Activated CD4-positive, alpha-beta T cell treated with anti-CD3 and anti-CD28 coated beads for 36 hours (primary cell): ENCODE measurements at places on chromosomes 4 and X. TPM values are rescaled to one million over a fixed set of nuclear protein-coding genes. Genes with fewer than 3 reads are reported as not detected.

DNA sequence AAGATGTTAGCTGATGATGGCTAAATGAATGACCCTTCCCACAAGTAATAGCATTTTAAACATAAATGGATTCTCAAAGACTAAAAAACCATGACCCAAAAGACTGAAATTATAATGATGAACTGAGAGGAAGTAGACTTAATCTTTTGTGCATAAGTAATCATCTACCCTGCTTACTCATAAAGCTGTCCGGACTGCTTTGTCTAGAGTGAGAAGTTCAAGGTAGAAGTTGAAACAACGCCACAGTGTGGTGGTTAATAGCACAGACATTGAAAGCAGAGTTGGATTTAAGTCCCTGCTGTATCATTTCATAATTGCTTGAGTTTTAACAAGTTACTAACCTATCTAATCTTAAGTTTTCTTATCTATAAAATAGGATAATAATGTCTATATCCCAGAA lies 346.6 kb downstream of the CENPC start:
- DNase-seq: no peak
- H3K27me3 ChIP-seq: peaks cover 2% of the 10 kb centered on the region
- no peaks in the 10 kb centered on the region for H3K4me1 ChIP-seq
- no peak overlapping the region for H3K27ac ChIP-seq
- no peak overlapping the region for H3K4me3 ChIP-seq

RHOH gene
- total RNA-seq: 83.6 TPM

DNA sequence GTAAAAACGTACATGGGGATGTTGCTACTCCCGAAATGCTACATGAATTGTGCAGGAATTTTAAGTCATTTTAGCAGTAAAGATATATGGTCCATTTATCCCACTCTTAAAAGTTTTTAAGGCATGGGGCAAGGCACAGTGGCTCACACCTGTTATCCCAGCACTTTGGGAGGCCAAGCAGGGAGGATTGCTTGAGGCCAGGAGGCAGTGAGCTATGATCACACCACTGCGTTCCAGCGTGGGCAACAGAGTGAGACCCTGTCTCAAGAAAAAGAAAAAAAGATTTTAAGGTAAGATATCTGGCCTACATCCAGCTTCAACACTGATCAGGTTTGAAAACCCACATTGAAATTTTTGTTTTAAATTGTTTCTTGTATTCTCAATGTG lies 1.2 kb upstream of the SEC24D start:
- H3K4me3 ChIP-seq: peak overlapping the region; percentile 86
- no peak for DNase-seq
- H3K27ac ChIP-seq: no peak overlapping the region
- H3K4me1 ChIP-seq: peaks cover 28% of the 10 kb centered on the region
- H3K27me3 ChIP-seq: no peaks in the 10 kb centered on the region

DNA sequence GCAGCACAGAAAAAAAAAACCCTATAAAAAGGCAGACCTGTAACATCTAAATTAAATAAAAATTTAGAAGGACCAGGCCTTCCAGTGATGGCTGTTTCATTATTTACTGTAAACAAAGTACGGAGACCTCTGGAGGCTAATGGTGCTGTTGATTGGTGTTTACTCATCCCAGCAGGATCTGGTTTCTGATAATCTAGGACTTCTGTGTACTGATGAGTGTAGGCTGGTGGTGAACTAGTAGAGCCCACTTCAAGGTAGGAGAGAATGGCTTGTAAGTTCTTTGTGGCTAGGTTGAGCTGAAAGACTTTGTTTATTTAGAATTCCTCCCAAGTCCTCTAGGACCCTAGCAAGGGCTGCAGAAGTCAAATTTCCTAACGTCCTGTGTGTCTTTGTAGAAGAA lies 398.1 kb upstream of the PITX2 start:
- no peak for DNase-seq
- no peak overlapping the region for H3K4me3 ChIP-seq

- H3K27ac ChIP-seq: no peak overlapping the region
- DNase-seq: no peak
- H3K4me3 ChIP-seq: no peak overlapping the region
- no peaks in the 10 kb centered on the region for H3K36me3 ChIP-seq
Measured at GRCh38 chrX:108025954-108026600, 18.8 kb upstream of the VSIG1 start.

DNA sequence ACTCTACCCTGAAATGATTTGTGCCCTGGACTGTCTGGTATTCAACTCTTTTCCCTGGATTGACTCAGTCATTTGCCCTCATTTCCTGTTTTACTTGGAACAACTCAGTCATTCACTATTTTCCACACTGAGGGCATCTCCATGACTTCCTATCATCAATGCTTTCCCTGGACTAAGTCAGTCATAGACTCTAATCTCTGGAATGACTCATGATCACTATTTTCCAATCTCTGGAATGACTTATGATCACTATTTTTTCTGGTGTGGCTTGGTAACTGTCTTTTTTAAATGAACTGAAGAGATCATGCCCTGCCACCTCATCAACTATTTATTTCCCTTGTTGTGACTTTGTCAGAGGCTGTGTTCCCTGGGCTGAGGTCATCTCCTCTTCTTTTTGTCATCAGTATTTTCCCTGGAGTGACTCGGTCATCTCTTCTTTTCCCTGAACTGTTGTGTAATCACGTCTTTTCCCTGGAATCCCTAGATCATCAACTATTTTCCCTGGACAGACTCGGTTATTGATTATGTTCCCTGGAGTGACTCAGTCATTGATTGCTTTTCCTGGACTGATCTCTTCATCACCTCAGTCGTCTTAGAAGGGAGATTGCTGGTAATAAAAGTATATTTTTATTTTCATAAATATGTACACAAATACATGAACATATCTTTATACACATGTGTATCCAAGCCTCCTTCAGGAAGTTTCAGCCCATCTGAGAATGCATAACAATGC lies 327.1 kb upstream of the VCX start:
- H3K27ac ChIP-seq: no peak overlapping the region
- H3K36me3 ChIP-seq: no peaks in the 10 kb centered on the region
- no peak overlapping the region for H3K4me3 ChIP-seq

SMIM31 gene
- not detected for total RNA-seq

DNA sequence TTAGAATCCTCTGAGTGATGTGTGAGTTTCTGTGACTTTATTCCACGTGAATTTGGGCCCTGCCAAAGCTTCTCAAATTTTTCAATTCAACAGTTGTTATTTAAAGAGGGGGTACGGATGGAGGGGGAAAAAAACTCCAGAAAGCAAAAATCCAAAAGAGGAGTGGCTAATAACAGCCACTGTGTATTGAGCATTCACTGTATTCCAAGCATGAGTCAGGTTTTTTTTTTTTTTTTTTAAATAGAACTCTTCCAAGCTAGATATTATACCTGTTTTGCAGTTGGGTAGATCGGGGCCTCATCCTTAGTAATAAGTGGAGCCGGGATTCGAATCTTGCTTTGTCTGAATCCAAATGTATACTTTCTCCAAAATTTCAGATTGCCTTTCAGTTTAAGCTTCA lies 6.4 kb upstream of the RHOH start:
- H3K4me1 ChIP-seq: peaks cover 85% of the 10 kb centered on the region
- peak overlapping the region; percentile 93 for H3K27ac ChIP-seq

GRCh38 chrX:72694170-72694569 lies 19.9 kb downstream of the PHKA1 start:
- no peak overlapping the region for H3K27ac ChIP-seq
- H3K4me1 ChIP-seq: peaks cover 4% of the 10 kb centered on the region
- no peak overlapping the region for H3K4me3 ChIP-seq
- peaks cover 5% of the 10 kb centered on the region for H3K36me3 ChIP-seq
- DNase-seq: no peak

DNA sequence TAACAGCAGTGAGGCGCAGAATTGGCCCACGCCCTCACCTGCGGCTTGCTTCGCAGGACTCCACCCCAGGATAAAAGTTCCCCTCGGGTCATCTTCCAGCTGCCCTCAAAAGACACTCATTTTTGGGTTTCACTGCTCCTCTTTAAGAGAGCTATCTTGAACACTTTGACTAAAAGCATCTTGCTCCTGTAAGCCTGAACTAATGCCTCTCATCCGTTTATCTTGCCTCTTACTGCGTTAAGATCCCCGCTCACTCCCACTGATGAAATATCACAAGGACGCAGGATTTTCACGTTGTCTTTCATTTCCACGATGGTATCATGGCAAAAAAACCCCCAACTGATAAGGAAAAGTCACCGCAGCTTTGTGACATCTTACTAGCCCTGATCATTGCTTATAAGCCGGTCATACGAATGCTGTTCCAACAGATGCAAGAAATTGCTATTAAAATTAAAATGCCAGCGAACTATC lies 591 bp upstream of the ACSL4 start:
- peaks cover 21% of the 10 kb centered on the region for H3K4me1 ChIP-seq
- no peaks in the 10 kb centered on the region for H3K27me3 ChIP-seq
- H3K27ac ChIP-seq: peak overlapping the region; percentile 84
- no peak for DNase-seq

ZNF711 gene
- total RNA-seq: 0.90 TPM

DNA sequence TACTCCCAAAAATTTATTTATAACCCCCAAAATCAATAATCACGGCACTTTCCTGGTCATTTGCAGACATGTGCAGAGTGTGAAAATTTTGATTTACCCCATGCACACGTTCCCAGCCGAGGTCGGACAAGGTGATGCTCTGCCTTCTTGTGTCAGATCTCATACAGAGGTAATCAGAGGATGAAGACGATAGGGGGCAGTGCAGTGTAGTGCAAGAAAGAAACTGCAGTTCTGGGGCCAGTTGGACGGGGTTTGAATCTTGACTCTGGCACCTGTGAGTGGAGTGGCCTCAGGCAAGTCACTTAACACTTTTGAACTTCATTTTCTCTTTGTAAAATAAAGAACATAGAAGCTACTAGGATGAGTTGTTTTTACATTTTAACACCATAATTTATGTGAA lies 88.4 kb downstream of the FRMPD3 start:
- no peaks in the 10 kb centered on the region for H3K4me1 ChIP-seq
- H3K4me3 ChIP-seq: no peak overlapping the region
- H3K27ac ChIP-seq: no peak overlapping the region
- peak; percentile 60 for DNase-seq

NMU gene
- total RNA-seq: not detected

- peaks cover 24% of the 10 kb centered on the region for H3K4me1 ChIP-seq
- peak overlapping the region; percentile 28 for H3K4me3 ChIP-seq
- H3K27me3 ChIP-seq: no peaks in the 10 kb centered on the region
Measured at GRCh38 chrX:57289089-57289488, 2.6 kb downstream of the FAAH2 start.

DNA sequence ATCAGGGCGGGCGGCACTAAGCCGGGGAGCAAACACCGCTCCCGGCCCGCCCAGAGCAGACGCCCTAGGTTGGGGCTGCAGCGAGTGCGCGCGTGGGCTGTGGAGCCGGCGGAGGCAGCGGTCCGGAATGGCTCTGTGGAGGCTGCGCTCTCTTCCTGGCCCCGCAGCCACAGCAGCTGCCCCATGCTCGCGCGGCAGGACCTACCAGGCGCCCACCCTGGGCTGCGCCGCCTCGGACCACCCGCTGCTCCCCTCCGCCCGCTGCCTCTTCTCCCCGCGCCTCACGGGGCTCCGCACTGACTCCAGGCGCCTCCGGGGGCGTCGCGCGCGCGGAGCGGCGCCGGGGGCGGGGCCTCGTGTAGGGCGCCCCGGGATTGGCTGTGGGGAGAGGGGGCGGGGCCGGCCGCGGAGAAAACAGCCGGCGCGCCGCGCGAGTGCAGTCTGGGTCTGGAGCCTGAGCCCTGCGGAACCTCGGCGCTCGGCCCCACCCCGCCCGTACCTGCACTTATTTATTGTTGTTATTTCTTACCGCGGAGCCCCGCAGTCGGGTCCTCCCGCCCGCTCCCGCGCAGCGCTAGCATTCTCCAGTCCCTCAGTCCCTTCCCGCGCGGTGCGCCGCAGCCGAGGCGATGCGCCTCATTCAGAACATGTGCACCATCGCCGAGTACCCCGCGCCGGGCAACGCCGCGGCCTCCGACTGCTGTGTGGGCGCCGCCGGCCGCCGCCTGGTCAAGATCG lies at the start of gene RASL11B:
Gene RASL11B, plus strand, starts transcription at position 439 of the 738 bp plus-strand sequence. Its CDS starts 191 bp downstream, at position 630.
- H3K36me3 ChIP-seq: peaks cover 3% of the 10 kb centered on the region
- DNase-seq: peak; percentile 91
- H3K4me1 ChIP-seq: peaks cover 9% of the 10 kb centered on the region
- peak within 1 kb of the TSS; percentile 63 for H3K4me3 ChIP-seq

RNF128 gene
- total RNA-seq: not detected

DNA sequence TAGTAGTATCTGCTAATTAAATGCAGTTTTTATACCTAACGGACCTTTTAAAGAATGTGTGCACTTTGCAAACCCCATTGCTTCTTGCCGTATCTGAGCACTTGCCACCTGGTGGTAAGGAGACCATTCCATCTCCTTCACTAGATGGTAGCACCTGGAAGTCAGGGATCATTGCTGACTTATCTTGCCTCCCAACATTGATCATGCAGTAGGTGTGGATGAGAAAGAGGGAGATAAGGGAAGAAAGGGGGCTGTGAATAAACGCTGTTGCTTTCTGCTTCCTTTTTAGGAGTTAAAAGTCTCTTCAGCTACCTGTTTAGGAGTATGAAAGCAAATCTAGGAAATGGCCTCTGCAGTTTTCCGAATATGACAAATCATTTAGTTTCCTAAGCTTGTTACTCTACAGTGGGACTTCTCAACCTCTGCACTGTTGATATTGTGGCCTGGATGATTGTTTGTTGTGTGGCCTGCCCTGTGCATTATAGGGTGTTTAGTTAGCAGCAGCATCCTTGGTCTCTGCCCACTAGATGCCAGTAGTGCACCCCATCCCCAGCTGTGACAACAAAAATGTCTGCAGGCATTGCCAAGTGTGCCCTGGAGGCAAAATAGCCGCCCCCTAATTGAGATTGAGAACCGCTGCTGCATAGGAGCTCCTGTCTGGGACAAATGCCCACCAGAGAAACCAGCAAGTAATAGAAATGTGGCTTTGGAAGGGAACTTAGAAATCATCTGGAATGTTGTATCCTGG lies 38.8 kb downstream of the GAB1 start:
- no peak overlapping the region for H3K4me3 ChIP-seq
- H3K36me3 ChIP-seq: no peaks in the 10 kb centered on the region
- DNase-seq: peak; percentile 33
- H3K27me3 ChIP-seq: no peaks in the 10 kb centered on the region
- no peak overlapping the region for H3K27ac ChIP-seq

GRCh38 chr4:2287594-2287915 lies 25.6 kb upstream of the MXD4 start:
- no peak for DNase-seq
- no peaks in the 10 kb centered on the region for H3K36me3 ChIP-seq
- no peak overlapping the region for H3K4me3 ChIP-seq
- H3K27ac ChIP-seq: no peak overlapping the region
- H3K4me1 ChIP-seq: peaks cover 34% of the 10 kb centered on the region
- H3K27me3 ChIP-seq: no peaks in the 10 kb centered on the region

- no peak for DNase-seq
- H3K27me3 ChIP-seq: peaks cover 9% of the 10 kb centered on the region
- H3K4me1 ChIP-seq: no peaks in the 10 kb centered on the region
- H3K27ac ChIP-seq: no peak overlapping the region
- H3K4me3 ChIP-seq: no peak overlapping the region
Measured at GRCh38 chr4:73730867-73731266, 9.5 kb upstream of the CXCL8 start.
